SHP77 (cell line): ENCODE measurements at places on chromosomes 5 and 9.

- no peak for DNase-seq
Measured at GRCh38 chr5:62499756-62500155, 78.9 kb upstream of the LRRC70 start.

DNA sequence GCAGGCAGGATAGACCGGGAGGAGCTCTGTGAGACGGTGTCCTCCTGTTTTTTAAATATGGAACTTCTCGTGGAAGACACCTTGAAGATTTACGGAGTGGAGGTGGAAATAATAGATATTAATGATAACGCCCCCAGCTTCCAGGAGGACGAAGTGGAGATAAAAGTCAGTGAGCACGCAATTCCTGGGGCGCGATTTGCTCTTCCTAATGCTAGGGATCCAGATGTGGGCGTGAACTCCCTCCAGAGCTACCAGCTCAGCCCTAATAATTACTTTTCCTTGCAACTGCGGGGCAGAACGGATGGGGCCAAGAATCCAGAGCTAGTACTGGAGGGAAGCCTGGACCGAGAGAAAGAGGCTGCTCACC is 621 bp downstream of the PCDHGA11 start:
- DNase-seq, result no peak

DNA sequence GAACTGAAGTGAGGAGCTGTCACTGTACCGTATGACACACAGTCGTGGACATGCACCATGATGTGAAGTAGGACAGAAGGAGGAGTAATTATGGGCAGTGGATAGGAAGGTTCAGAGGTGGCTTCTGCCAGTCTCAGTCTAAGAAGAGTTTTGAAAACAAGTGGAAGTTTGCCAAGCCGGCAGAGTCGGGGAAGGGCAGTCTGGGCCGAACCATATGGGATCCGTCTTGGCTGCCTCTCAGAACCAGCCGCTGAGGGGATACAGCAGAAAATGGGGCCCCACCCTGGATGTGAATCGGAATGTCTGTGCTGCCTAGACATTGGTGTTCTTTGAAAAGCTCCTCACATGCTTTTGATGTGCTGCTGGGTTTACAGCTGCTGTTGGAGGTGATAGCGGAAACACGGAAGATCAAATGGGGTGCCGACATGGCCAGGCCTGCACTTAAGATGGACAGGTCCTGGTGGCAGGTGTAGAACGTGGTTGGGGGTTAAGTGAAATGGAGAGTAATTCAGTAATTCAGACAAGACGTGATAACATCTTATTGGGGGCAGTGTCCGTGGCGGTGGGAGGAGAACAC is 11.2 kb downstream of the SNX18 start:
- no peak for DNase-seq

GRCh38 chr9:71781391-71781790 is 13.1 kb upstream of the CEMIP2 start:
- DNase-seq, result no peak

DNA sequence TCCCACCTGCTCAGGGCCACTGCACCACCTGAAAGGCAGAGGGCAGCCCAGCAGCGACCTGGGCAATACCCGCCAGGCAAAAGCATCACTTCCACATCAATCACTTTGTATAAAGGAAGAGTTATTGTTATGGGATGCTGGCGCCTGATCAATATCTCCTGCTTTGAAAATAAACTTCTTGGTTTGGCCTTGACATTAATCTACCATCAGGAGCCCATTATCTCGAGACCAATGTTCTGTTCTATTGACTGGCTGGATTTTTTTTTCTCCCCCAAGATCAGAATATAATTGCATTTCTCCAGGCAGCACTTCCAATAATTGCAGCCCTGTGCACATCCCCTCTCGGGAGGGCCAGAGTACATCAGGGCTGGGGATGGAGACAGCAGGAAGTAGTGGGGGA is 44.4 kb upstream of the SAP30L start:
- no peak for DNase-seq

- no peak for DNase-seq
Measured at GRCh38 chr5:36651761-36652685, 45.6 kb downstream of the SLC1A3 start.

GRCh38 chr9:96029722-96030530 is 154.4 kb downstream of the ERCC6L2 start:
- DNase-seq, result no peak

DNA sequence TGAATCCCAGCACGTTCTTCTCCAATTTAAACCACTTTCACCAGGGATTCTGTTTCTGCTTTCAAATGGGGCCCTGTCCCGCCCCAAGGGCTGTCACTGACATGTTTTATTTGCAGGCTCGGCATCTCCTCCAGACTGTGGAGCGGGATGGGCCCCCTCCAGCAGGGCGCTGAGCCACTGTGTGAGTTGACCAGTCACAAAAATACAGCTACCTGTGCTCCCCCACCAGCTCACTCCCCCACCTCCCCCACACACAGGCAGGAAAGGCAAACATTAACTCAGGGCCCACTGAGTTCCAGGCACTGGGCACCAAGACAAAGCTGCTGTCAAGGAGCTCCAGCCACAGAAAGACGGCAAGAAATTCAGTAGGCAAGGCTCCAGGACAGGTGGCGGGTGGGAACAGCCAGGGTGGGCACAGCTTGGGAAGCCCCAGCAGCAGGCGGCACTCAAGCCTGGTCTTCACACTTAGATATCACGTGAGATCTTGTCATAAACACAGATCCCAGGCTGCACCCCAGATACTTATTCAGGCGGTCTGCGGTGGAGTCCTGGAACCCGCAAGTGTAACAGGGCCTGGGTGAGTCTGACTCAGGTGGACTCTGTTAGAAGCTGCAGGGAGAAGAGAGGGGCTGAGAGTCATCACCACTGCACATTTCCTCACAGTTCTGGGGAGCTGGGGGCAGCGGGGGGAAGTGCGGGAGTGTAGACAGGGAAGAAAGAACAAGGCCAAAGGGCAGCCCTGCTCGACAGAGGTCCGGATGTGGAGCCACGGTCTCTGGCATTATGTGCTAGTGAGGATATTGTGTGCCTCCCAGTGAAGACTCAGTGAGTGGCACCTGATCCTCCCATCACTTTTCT is 44.7 kb downstream of the OR2V1 start:
- DNase-seq, result no peak

DNA sequence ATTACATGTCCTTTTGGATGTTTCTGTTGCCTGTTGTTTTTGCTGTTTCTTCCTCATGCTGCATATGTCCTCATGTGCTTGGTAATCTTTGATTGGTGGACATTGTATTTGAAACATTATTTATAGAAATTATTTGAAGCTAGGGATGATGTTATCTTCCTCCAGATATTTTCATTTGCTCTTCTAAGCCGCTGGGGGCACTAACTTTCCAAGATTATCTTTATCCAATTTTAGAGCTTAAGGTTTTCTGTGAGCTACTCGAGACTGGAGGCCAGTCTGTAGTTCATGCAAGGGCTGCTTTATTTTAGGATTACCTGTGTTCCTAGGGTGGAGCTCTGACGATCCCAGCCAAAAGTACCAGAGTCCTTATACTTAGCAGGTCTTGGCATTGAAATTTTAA is 40.9 kb downstream of the STX17 start:
- no peak for DNase-seq

GRCh38 chr5:169801324-169801777 is 164.3 kb downstream of the DOCK2 start:
- DNase-seq, result no peak

GRCh38 chr9:107674721-107675277 is 185.2 kb upstream of the KLF4 start:
- no peak for DNase-seq

GRCh38 chr9:125971050-125971449 is 223.9 kb downstream of the PBX3 start:
- no peak for DNase-seq

DNA sequence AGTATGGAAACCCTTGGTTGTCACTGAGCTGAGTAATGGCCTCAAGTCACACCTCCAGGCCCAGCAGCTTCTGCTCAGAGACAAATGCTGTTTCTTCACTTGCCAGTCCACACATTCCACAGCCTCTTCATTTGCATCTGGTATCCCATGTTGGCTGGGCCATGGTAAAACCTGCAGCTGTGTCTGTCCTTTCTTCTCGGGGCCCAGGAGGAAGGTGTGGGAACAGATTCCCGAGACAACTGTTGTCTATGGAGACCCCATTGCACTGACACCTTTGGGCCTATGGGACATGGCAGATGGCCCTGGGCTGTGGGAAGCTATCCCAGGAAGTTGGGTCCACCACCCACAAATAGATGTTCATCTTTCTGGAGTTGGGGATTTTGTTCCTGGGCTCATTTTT is 85.1 kb downstream of the MACROH2A1 start:
- no peak for DNase-seq

GRCh38 chr9:121298016-121298538 is 30.1 kb downstream of the GSN start:
- DNase-seq, result no peak

GRCh38 chr5:42807722-42808447 is 3.8 kb downstream of the SELENOP start:
- DNase-seq, result no peak

GRCh38 chr5:31758803-31759425 is 120.0 kb downstream of the PDZD2 start:
- DNase-seq, result no peak

GRCh38 chr5:83441747-83442146 is 29.8 kb upstream of the VCAN start:
- no peak for DNase-seq

DNA sequence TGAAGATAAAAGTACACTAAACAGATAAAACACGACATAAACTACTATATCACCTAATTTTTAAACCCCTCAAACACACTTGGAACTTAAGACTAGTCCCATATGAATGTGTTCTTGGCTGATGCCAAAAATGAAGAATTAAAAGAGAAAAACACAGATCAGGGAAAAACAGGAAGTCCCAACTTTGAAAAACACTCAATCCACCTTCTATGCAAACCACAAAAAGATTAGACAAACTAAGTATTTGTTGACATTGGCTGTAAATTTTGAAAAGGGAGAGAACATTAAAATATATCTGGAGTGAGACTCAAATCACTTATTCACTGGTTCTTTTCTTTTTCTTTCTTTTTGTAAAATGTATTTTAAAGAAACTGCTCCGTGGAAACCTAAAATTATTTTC is 81.4 kb downstream of the ANKH start:
- no peak for DNase-seq

- DNase-seq, result no peak
Measured at GRCh38 chr5:75457161-75457560, 54.3 kb downstream of the CERT1 start.

GRCh38 chr5:140020601-140021177 is 22.4 kb downstream of the NRG2 start:
- no peak for DNase-seq

GRCh38 chr5:95845391-95845790 is 22.9 kb upstream of the GLRX start:
- no peak for DNase-seq

DNA sequence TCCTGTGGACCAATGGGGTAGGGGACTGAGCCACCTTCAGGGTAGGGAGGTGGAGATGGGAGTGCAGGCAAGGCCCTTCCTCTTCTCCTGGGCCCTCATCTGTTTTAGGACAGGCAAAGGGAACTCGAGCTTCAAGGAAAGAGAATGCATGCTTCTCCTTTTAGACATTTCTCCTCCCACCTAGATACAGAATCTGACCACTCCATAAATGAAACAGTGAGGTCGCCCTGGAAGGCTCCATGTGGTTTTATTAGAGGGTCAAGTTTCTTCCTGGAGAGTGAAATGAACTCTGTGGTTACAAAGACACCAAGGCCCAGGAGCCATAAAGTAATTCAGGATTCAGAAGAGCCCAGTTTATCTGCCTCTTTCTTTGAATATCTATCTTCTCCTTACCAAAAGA is 14.9 kb downstream of the LHFPL2 start:
- DNase-seq, result no peak

- DNase-seq, result no peak
Measured at GRCh38 chr5:105506692-105507277, 1944.2 kb upstream of the NUDT12 start.

- DNase-seq, result no peak
Measured at GRCh38 chr5:140637371-140638100, 1.7 kb upstream of the TMCO6 start.

- no peak for DNase-seq
Measured at GRCh38 chr9:77679088-77679487, 31.0 kb upstream of the GNA14 start.

- DNase-seq, result no peak
Measured at GRCh38 chr5:158698023-158698639, 401.6 kb downstream of the EBF1 start.

DNA sequence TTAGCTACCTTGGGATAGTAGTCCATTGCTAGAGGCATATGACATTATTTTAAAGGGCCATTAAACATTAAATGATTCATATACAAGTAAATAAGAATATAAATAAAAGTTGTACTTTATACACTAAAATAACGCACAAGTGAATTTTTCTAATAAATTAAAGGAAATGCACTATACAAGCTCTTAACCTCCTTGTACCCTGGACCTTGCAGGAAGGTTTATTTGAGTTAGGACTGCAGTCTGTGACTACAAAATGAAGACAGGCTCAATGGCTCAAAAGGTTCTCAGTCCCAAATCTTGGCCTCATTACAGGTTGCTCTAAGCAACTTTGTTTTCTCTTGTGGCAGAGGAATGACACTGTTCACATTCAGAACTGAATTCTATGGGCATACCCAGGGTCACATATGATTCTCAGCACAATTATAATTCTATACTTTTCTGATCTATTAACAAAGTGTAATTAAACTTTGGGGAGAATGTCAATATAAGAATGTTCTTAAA is 34.4 kb downstream of the FEM1C start:
- DNase-seq, result no peak

DNA sequence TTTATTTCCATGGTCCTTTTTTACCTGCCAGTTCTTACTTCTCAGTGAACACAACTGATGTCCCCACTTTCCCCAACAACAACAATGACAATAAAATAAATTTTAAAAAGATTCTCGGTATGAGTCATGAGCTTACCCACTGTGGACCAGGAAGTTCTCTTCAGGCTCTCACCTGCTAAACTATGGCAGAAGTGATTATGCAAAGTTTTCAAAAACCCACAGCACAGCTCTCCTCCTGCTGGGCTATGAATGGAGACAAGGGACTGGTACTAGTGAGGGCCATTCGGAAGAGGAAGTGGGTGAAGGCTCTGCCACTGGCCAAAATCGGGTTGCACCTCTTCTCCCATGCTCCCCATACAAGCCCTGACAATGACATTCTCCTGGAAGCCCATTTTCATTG is 429.4 kb downstream of the PIK3R1 start:
- no peak for DNase-seq

DNA sequence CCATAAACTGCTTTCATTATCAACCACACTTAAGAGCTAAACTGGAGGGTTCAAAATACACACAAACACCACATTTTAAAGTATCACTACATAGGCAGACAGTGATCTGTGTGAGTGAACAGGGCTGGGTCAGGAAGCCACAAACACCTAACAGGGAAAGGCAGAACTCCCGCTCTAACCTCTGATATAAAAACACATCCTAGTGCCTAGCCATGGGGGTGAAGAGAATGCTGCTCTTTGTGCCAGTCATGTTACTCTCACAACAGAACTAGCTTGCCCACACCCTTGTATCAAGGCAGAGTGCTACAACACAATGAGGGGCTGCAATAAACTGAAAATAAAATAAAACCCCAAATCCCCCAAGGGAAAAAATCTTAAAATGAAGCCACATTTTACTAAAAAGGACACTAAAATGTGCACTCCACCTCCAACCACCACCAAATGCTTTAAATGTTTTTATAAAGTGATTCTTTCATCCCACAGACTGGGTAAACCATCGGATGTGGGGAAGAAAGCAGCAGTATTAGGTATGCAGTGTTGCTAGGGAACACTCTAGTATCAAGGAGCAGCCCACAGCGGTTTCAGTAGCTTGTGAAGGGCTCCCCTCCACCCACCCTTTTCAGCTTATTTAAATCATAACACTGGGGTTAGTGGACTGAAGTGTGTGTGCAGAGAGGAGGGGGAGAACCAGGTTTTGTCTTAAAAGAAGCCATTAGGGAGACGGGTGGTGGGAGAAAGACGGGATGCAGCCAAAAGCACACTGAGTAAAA is 64.5 kb downstream of the TMEM161B start:
- DNase-seq, result no peak
